Activated CD4-positive, alpha-beta T cell treated with anti-CD3 and anti-CD28 coated beads, Interleukin-2, amount 50 U/mL, for 48 hours (primary cell): ENCODE measurements at places on chromosomes 13 and 19.

DNA sequence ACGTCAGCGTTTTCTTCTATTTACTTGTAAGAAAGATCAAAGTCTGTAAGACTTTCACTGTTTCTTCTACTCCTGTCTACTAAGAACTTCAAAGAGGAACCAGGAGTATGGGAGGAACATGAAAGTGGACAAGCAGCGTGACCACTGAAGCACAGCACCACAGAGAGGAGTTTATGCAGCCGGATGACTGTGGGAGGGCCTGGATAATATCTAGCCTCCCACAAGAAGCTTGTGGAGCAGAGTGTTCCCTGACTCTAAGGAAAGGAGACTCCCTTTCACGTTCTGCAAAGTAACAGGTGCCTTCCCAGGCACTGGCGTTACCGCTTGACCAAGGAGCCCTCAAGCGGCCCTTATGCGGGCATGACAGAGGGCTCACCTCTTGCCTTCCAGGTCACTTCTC is 83.6 kb upstream of the PDCD5 start:
- no peak for DNase-seq

GRCh38 chr13:103884101-103884723 is 818.0 kb upstream of the SLC10A2 start:
- no peak for DNase-seq

DNA sequence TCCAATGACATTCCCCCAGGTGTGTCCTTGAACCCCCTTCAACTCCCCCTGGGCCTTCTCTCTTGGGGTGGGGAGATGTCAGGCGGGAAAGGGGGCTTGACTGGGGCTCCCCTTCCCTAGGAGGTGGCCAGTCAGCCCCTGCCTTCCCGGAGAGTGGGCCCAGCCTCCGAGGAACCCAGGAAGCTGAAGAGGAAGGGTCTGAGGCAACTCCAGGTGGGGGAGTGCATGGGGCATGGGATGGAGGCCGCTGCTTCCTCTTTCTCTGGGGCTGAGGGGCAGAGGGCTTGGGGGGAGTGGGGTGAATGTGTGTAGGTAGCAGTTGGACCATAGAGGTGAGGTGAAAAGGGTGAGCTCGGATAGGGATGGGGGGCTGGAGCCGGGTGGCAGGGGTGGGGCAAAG is 2.7 kb upstream of the INAFM1 start:
- no peak for DNase-seq

DNA sequence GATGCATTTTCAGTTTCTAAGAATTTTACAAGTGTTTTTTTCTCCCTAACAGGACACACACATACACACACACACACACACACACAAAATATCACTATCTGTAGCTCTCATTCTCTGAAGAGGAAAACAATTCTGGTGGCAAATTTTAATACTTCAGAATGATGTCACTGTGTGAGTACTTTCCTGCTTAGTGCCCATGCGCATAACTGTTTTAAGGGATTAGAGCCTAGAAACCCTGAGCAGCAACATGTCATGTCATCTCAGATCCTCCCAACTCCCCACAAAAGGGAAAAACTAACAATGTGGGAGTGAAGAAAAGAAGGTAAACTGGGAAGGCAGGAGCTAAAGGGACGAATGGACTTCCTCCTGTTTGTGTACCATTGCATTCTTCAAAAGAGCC is 401.2 kb downstream of the SPRY2 start:
- DNase-seq = no peak

DNA sequence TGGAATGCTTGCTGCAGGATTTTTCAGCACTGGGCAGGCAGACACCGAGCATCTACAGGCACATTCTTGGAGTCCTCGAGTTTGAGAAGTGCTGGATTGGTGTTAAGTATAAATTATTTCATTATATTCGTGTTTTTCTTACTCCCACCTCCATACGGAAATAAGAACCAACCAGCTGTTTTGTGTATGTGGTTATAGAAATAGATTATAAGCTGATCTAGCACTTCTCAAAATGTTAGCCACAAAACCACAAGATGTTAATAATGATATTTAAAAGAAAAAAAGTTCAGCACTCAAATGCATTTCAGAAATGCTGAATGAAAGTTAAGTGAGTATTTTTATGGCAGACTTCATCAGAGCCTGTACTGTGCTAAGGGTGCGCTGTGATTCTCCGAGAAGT is 24.0 kb upstream of the TEX29 start:
- DNase-seq = no peak

DNA sequence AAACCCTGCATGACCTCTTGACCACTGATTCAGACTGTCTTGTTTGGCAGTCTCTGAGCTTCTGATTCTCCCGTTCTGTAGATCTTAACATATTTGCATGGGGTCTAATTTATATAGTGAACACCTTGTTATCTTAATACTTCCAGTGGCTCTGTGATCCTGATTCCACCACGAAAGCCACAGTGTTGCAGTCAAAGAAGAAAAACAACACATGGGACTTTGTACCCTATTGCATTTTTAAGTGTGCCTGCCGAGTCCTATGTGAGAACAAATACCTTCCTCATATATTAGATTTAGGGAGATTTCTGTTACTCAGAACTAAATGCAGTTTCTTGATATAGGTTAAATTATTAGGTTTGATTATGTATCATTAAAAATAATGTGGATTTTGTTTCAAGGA is 12.3 kb upstream of the ZNF556 start:
- no peak for DNase-seq

DNA sequence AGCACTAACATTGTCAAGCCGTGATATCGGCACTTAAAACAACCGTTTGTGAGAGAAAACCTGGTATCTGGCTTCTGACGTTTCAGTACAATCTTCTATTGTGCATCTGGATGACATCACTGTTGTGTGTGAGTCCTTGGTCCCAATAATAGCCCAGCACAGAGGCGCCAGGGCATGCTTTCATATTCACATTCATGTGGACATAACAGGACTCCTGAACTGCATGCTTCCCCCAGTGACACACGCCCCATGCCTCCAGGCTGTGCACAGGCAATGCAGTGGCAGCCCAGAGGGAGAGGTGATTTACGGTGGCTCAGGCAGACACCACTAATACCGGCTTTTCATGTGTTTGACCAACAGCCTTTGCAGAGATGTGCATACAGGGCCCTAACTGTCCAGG is 58.1 kb downstream of the MRPL57 start:
- no peak for DNase-seq

DNA sequence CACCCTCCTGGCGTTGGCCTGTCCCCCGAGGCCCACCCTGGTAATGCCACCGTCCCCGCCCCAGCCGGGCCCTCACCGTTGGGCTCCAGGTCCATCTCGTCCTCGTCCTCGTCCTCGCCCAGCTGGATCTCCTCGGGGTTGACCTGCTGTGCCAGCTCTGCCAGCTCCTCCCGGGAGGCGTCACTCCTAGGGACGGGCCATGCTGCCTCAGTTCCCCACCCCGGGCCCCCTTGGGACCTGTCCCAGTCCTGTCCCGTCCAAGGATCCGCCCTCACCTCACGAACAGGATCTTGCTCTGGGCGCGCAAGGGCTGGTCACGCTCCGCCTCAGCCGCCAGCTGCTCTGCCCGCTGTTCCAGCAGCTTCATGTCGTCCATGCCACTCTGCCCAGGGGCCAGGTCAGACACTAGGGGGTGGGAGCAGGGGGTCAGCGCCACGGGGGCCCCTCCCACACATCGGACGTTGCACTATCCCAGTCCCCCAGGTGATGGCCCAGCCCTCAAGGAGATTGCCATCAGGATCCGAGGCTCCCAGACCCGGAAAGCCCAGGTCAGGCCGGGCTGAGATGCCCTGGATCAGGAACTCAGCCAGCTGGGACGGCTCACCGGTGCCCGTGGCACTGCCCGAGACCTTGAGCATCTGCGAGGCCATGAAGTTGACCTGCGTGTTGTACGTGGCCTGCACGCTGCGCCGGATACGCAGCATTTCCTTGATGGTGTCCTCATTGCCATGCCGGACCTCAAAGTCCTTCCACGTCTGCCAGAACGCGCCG is 9.5 kb downstream of the XAB2 start:
- DNase-seq = no peak

DNA sequence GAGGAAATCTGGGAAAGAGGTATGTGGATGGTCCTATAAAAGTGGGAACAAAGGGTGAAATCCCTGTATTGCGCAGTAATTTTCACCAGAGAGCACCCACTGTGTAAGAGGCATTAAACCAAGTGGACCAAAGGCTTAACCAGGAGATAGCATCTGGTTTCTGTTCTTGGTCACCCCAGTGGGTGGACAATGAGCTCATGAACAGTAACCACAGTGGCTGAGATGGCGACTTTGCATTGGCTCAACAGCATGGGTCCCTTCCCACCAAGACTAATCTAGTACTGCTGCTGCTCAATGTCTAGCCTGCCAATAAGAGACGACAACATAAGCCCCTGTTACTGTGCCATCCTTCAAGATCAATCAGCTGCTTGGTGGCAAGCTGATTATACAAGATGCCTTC is 36.6 kb downstream of the CCDC169 start:
- DNase-seq = no peak

DNA sequence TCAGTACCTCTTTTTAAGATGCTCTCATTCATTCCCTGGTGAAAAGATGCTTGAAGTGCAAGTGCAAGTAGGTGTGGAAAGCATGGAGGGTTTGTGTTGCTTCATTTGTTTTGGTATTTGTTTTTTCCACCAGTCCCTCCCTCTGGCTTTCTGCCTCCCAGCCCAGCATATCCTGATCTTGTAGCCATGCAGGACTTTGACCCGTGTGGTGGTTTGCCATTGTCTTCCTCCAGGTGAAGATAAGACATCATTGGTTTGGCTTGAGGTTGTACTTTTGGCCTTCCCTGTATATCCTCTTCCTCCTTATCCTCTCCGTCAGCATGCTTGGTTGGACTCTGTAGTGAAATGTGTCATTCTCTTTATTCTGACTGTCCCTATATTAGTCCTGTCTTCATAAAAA is 9.1 kb downstream of the SPINT2 start:
- DNase-seq = no peak

GRCh38 chr13:63149375-63149774 is 1733.7 kb upstream of the PCDH20 start:
- no peak for DNase-seq

GRCh38 chr19:4660993-4661392 is 9.1 kb downstream of the MYDGF start:
- DNase-seq = no peak

DNA sequence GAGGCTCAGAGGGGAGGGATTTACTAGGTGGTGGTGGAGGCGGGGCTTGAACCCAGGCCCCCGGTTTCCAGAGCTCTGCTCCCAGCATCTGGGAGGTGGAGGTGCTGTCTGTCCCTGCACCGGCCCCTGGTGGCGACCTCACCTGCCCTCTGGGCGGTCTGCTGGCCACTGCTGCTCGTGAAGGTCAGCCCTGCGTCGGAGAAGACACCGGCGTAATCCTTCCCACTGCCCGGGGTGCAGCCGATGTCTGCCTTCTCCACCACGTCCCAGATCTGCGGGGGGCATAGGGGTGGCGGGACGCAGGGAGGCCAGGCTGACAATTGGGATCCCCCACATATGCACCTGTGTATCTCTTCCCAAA is 12.8 kb downstream of the C3 start:
- no peak for DNase-seq

GRCh38 chr19:48333467-48334384 is 8.4 kb downstream of the EMP3 start:
- DNase-seq = peak; percentile 93

GRCh38 chr19:28424077-28424476 is 788.9 kb downstream of the UQCRFS1 start:
- DNase-seq = no peak

DNA sequence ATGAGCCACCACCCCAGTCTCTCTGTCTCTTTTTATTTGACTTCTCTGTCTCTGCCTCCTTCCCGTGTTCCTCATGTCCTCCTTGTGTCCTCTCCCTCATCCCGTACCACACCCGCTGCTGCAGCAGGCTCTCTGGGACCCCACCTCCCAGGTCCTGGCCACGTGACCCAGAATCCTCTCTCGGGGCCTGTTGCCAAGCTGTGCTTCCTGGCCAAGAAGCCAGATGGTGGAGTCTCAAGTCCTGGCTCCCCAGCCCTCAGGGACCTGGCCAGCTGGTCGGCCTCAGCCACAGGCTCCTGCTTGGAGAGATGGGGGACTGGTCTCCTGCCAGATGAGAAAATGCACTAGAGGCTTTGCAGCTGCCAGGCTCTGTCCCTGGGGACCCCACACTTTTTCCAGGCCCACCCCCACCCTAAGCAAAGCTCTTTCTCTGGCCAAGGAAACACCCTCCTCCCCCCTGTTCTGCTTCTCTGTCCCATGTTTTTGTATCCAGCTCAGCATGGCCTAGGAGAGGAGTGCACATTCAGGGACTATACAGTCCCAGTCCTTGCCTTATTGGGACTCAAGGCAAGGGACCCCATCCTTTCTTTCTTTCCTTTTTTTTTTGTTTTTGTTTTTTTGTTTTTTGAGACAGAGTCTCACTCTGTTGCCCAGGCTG is 34.3 kb upstream of the SHKBP1 start:
- DNase-seq = no peak

- DNase-seq = no peak
Measured at GRCh38 chr13:32277839-32278238, 37.3 kb downstream of the ZAR1L start.

GRCh38 chr13:31843044-31843443 is 103.7 kb downstream of the RXFP2 start:
- no peak for DNase-seq

GRCh38 chr13:106129273-106129672 is 406.2 kb downstream of the EFNB2 start:
- no peak for DNase-seq

GRCh38 chr19:2982983-2983350 is 5.6 kb downstream of the TLE6 start:
- DNase-seq = no peak

- DNase-seq = no peak
Measured at GRCh38 chr19:47228937-47229675, 1.9 kb downstream of the BBC3 start.

GRCh38 chr13:32378012-32378411 is 49.9 kb downstream of the N4BP2L1 start:
- DNase-seq = no peak
